ENCODE measurements at places on chromosomes 4 and X. TPM values are rescaled to one million over a fixed set of nuclear protein-coding genes. Genes with fewer than 3 reads are reported as not detected.

GRCh38 chr4:6235901-6236640 lies 33.6 kb upstream of the WFS1 start:
- no peaks in the 10 kb centered on the region for H3K4me1 ChIP-seq
- no peak for DNase-seq
- no peaks in the 10 kb centered on the region for H3K36me3 ChIP-seq
- H3K27ac ChIP-seq, result no peak overlapping the region
- H3K4me3 ChIP-seq, result no peak overlapping the region
- peaks cover 65% of the 10 kb centered on the region for H3K27me3 ChIP-seq

The CSAG2 gene
- not detected for total RNA-seq

The FRMPD4 gene
- total RNA-seq, result not detected

DNA sequence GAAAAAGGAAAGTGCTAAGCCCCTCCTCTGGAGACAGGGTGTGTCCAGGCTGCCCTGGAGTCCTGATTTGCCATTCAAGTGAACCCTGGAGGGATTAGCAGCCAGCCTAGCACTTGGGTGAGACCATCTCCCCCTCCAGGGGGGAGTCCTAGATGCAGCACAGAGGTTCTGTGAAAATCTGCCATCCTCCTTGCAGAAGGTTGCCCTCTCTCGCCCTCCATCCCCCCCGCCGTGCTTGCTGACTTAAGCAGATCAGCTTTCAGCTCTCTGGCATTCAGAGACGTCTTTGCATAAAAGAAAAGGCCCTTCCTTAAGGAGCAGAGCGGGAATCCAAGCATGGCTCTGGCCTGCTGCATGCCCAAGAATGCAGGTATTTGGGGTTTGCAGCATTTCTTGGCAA lies 102.1 kb upstream of the SCML1 start:
- no peak for DNase-seq
- no peak overlapping the region for H3K27ac ChIP-seq
- H3K27me3 ChIP-seq, result no peaks in the 10 kb centered on the region
- no peaks in the 10 kb centered on the region for H3K36me3 ChIP-seq
- H3K4me1 ChIP-seq, result 0 out of 2 replicates have a peak, but pooled peaks cover 2% of the 10 kb centered on the region

DNA sequence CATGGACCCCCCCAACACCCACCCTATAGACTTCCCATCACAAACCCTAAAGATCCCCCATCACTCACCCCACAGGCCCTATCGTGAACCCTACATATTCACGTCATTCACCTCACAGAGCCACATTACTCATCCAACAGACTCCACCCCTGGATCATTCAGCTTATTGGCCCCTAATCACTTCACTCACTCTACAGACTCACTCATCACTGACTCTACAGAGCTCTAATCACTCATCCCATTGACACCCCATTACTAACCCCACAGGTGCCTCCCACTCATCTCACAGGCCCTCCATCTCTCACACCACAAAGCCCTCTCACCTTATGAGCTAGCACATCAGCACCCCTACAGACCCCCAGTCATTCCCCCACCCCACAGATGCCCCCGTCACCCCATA lies 6.3 kb upstream of the TBC1D25 start:
- H3K27me3 ChIP-seq, result no peaks in the 10 kb centered on the region
- DNase-seq, result no peak
- H3K4me3 ChIP-seq, result no peak overlapping the region
- H3K4me1 ChIP-seq, result no peaks in the 10 kb centered on the region

DNA sequence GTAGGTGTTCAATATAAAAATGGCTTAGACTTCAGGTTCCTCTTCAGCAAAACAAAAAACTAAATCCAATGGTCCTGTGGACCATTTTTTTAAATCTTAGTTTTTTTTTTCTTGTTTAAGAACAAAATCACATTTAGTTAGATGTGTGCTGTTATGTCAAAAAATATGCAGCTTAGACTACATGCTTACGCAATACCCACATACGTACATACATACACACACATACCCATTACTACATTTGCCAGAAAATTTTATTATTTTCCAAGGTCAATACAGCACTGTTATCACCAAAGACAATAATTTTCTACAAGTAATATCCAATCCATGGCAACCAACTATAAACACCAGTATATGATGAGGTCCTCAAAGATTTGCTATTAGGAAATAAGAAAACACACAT lies 144.1 kb downstream of the PDGFC start:
- H3K36me3 ChIP-seq, result no peaks in the 10 kb centered on the region
- no peaks in the 10 kb centered on the region for H3K4me1 ChIP-seq
- no peak for DNase-seq
- H3K4me3 ChIP-seq, result no peak overlapping the region
- H3K27ac ChIP-seq, result no peak overlapping the region
- H3K27me3 ChIP-seq, result no peaks in the 10 kb centered on the region

The P2RY8 gene
- not detected for total RNA-seq

DNA sequence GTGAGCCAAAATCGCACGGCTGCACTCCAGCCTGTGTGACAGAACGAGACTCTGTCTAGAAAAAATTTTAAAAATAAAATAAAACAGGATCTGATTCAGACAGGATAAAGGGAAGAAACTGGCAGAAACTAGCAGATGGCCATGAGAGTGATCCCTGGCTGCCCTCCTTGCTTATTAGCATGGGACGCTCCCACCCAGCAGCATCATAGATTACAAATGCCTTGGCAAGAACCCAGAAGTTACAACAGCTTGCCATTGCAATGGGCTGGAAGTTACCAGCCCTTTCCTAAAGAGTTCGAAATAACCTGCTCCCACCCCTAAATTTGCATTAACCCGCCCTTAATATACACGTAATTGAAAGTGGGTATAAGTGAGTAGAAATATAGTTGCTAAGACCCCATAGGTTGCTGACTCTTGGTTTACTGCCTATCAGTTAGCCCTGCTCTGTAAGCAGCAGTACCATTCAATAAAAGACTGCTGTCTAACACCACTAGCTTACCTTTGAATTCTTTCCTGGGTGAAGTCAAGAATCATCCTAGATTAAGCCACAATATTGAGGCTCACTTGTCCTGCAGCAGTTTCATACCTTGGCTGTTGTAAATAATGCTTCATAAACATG lies 9.1 kb upstream of the XAGE2 start:
- DNase-seq, result no peak
- no peaks in the 10 kb centered on the region for H3K27me3 ChIP-seq
- H3K27ac ChIP-seq, result no peak overlapping the region
- H3K4me1 ChIP-seq, result no peaks in the 10 kb centered on the region
- H3K36me3 ChIP-seq, result no peaks in the 10 kb centered on the region

GRCh38 chrX:65609237-65609636 lies 58.2 kb upstream of the MSN start:
- H3K4me1 ChIP-seq, result peaks cover 10% of the 10 kb centered on the region
- no peaks in the 10 kb centered on the region for H3K36me3 ChIP-seq
- no peak for DNase-seq

DNA sequence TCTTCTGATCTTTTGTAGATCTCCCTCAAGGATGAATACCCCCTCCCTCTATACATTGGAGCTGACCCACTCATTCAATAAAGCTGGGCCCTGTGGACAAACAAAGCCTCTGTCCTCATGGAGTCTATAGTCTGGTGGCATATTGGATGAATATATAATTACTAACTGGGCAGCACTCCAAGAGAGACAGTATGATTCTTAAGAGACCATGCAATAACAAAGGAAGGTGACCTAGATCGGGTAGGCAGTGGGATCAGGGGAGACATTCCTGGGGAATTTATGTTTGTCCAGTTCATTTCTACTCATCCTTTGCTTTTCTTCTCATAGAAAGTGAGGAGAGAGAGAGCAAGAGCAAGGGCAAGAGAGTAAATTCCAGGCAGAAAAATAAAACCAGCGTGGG lies 23.5 kb upstream of the CXCL13 start:
- H3K4me3 ChIP-seq, result 0 out of 2 replicates have a peak overlapping the region, but pooled peaks have one; percentile 18
- peak overlapping the region; percentile 89 for H3K27ac ChIP-seq
- H3K36me3 ChIP-seq, result no peaks in the 10 kb centered on the region
- no peak for DNase-seq

GRCh38 chr4:3871181-3871852 lies 105.1 kb downstream of the ADRA2C start:
- H3K27me3 ChIP-seq, result peaks cover 54% of the 10 kb centered on the region
- no peaks in the 10 kb centered on the region for H3K4me1 ChIP-seq
- no peak overlapping the region for H3K4me3 ChIP-seq
- no peak for DNase-seq
- H3K36me3 ChIP-seq, result no peaks in the 10 kb centered on the region

DNA sequence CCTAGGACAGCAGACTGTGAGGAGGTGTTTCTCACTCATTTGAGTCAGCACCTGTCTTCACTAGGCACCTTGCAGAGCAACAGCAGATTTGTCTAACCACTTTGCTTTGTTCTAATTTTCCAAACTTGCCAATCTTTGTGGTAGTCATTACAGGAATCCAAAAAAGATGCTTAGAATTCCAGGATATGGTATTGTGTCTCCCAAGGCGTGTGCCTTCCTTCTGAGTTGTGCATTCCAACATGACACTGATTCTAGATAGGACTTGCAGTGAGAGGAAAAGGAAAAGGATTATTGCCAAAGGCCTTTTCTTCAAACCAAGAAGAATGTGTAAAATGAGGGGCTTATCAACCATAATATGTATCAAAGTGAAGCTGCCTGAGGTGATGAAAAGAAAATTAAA lies 126.2 kb downstream of the MAPK10 start:
- peak; percentile 35 for DNase-seq
- H3K4me3 ChIP-seq, result no peak overlapping the region
- no peaks in the 10 kb centered on the region for H3K36me3 ChIP-seq
- H3K27ac ChIP-seq, result no peak overlapping the region
- H3K4me1 ChIP-seq, result no peaks in the 10 kb centered on the region

The TASL gene
- not detected for total RNA-seq

GRCh38 chr4:53937918-53938317 lies 126.5 kb downstream of the CHIC2 start:
- H3K27me3 ChIP-seq, result no peaks in the 10 kb centered on the region
- H3K4me3 ChIP-seq, result no peak overlapping the region
- H3K36me3 ChIP-seq, result no peaks in the 10 kb centered on the region

The SSX2B gene
- not detected for total RNA-seq

- H3K36me3 ChIP-seq, result no peaks in the 10 kb centered on the region
- H3K27ac ChIP-seq, result no peak overlapping the region
- no peaks in the 10 kb centered on the region for H3K27me3 ChIP-seq
- no peak overlapping the region for H3K4me3 ChIP-seq
- no peak for DNase-seq
Observed at GRCh38 chr4:122639181-122639580, 18.3 kb upstream of the IL21 start.

DNA sequence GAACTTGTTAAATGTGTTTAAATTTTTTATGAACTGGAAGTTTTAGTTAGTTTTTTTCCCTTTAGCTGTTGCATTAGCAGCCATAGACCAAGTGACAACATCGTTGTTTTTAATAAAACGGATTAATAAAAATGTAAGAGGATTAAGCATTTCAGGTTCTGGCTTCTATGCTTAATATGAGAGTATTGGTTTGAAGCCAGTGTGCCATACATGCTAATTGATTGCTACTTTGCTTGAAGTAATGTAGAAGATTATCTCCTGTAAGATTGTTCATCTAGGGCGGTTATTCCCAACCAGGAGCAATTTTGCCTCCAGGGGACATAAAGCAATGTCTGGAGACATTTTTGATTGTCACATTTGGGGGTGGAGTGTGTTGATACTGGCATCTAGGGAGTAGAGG lies 54.3 kb downstream of the TLL1 start:
- H3K36me3 ChIP-seq, result no peaks in the 10 kb centered on the region
- no peaks in the 10 kb centered on the region for H3K27me3 ChIP-seq
- no peak overlapping the region for H3K27ac ChIP-seq
- H3K4me1 ChIP-seq, result no peaks in the 10 kb centered on the region
- DNase-seq, result no peak

DNA sequence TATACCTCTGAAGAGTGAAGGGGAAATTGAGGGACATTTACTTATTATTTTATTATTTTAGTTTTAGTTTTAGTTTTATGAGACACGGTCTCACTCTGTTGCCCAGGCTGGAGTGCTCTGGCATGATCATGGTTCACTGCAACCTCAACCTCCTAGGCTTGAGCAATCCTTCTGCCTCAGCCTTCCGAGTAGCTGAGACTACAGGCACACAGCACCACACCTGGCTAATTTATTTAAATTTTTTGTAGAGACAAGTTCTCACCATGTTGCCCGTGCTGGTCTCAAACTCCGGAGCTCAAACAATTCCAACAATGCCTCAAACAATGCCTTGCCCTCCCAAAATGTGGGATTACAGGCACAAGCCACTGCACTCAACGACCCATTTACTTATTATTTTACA lies 68.4 kb upstream of the BMP2K start:
- no peak overlapping the region for H3K4me3 ChIP-seq
- H3K27ac ChIP-seq, result no peak overlapping the region
- no peaks in the 10 kb centered on the region for H3K27me3 ChIP-seq
- peaks cover 11% of the 10 kb centered on the region for H3K4me1 ChIP-seq
